NCI-H2081 treated with DMSO at 0.1 percent for 48 hours (cell line): ENCODE measurements at places on chromosomes 5 and 9.

DNA sequence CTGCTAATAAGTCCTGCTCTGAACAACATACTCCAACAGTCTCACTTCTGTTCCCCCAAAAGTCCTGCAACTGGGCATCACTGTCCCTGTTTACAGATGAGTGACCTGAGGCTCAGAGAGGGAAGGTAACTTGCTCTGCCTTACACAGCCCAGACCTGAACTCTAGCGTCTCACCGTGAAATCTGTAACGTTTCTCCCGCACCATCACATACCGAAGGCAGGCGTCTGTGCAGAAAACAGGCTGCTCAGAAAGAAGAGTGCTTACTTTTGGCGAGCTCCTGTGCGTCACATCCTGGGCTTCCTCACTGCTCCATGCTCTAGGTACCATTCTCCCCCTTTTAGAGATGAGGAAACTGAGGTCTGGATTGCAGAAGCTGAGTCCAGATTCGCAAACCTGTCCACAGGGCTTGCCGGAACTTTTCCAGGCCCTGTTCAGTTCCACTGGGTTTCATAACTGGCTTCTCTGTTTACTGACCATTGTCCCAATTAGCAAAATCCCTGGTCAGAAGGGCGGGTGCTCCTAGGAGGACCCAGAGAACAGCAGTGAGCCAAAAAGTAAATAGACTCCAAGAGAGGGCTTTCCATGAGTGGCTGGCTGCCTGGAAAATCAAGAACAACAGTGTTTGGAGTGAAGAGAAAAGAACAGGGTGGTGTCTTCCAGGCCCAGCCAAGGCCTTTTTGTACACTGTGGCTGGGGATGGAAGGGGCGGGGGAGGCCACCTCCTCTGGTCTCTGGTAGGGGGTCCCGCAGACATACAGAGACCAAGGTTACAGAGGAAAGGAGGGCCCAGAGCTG, 27.1 kb downstream of the GSN start:
- DNase-seq, result no peak

- DNase-seq, result no peak
Measured at GRCh38 chr5:179542170-179542569, 8.2 kb upstream of the RUFY1 start.

- DNase-seq, result no peak
Measured at GRCh38 chr9:26210338-26210851, 532.2 kb upstream of the TUSC1 start.

GRCh38 chr5:82356021-82356420, 77.9 kb upstream of the RPS23 start:
- DNase-seq, result no peak
